Stimulated activated CD4-positive, alpha-beta T cell treated with anti-CD3 and anti-CD28 coated beads, Interleukin-12 subunit alpha, Interleukin-12 subunit beta, amount 100 ng/mL, for 48 hours (primary cell): ENCODE measurements at places on chromosomes 3 and 15.

GRCh38 chr3:127585813-127586413 is 4.6 kb downstream of the TPRA1 start:
- DNase-seq: no peak

- DNase-seq: no peak
These were observed 67.6 kb upstream of the SH3GL3 start for GRCh38 chr15:83379579-83379959.

DNA sequence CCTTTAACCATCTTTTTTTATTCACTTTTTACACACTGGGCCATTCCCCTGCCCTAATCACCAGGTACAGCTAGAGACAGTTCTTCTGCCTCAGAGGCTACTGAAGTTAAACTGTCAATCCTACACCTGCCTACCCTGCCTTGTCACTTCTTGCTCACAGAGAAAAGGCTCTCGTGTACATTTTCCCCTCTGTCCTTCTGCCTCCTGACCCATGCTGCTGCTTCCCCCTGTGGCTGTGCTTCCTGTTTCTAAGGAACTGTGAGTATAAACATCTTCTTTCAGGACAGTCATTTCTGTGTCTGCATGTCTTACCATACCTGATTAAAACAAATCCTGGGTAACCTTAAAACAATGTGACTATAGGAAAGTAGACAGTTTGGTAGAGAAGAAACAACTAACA is 236.4 kb upstream of the MRPL3 start:
- DNase-seq: no peak

- DNase-seq: no peak
These were observed 61.3 kb upstream of the TAMM41 start for GRCh38 chr3:11907667-11908660.

- no peak for DNase-seq
These were observed 17.1 kb upstream of the ABTB1 start for GRCh38 chr3:127655641-127656040.

DNA sequence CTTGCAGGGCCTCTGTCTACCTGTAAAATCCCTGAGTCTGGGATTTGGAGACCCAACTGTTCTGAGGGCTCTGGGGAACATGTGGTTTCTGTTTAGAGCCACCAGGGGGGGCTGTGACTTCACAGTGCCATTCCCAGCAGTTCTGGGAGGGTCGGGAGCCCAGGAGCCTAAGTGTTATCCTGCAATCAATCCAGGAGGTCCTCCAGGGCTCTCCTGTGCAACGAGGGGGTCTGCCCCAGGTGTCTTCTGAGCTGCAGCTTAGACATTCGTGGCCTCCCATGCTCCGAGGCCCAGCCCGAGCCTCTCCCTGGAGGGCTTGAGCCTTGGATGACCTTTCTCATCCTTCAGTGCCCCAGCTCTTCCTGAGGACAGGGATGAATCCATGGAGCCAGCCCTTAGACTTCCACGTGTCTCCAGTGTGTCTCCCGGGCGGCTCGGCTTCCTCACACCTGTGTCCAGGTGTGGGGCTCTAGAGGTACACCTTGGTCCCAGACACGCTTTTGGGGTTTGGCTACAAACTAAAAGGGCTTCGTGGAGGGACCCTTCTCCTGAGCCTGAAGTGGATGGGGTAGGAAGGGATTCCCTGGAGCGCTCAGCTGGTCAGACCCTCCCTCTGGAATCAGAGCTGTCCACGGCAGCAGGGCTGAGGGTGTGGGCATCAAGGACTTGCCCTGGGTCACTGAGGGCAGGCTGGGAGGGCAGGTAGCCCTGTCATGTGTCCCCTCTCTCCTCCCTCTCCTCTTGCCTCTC is 20.3 kb upstream of the ABTB1 start:
- no peak for DNase-seq

- DNase-seq: no peak
These were observed 9.1 kb downstream of the KCNMB2 start for GRCh38 chr3:178545337-178545736.

DNA sequence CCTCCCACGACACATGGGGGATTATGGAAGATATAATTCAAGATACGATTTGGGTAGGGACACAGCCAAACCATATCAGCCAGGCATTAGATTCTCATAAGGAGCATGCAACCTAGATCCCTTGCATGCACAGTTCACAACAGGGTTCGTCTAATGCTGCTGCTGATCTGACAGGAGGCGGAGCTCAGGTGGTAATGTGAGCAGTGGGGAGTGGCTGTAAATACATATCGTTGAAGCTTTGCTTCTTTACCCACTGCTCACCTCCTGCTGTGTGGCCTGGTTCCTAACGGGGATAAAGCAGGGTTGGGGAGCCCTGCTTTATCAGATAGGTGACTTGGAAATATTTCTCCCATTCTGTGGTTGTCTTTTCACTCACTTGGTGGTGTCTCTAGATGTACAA is 14.8 kb downstream of the DOCK3 start:
- DNase-seq: no peak

- peak; percentile 74 for DNase-seq
These were observed at the start of the genes CIP2A and DZIP3 for GRCh38 chr3:108589081-108589997. CIP2A (minus strand) TSS chr3:108589438; CDS start chr3:108589375, 63 bp downstream. DZIP3 (plus strand) TSS chr3:108589722; CDS start chr3:108605407, 15,685 bp downstream.

- DNase-seq: peak; percentile 18
These were observed 13.4 kb upstream of the SATB1 start for GRCh38 chr3:18438586-18438985.

- no peak for DNase-seq
These were observed 157.4 kb downstream of the SHOX2 start for GRCh38 chr3:157948605-157949383.

GRCh38 chr15:39890621-39891020 is 29.4 kb downstream of the GPR176 start:
- no peak for DNase-seq

- no peak for DNase-seq
These were observed at the start of gene KBTBD12 for GRCh38 chr3:127915115-127915936. KBTBD12 (plus strand) TSS chr3:127915232; CDS start chr3:127923062, 7,830 bp downstream.

- DNase-seq: no peak
These were observed 597 bp upstream of the CAMK1 start for GRCh38 chr3:9770276-9770812.

- DNase-seq: no peak
These were observed 1.3 kb downstream of the ATXN7 start for GRCh38 chr3:63864965-63865327.

- no peak for DNase-seq
These were observed 83.6 kb upstream of the SMAD3 start for GRCh38 chr15:66981771-66982170.

DNA sequence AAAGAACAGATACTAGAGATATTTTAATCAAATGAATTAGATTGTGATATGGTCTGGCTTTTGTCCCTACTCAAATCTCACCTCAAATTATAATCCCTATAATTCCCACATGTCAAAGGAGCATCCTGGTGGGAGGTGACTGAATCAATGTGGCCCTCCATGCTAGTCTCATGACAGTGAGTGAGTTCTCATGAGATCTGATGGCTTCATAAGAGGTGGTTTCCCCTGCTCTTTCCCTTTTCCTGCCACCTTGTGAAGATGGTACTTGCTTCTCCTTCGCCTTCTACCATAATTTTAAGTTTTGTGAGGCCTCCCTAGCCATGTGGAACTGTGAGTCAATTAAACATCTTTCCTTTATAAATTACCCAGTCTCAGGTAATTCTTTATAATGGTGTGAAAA is 82.8 kb downstream of the FAIM start:
- DNase-seq: no peak

DNA sequence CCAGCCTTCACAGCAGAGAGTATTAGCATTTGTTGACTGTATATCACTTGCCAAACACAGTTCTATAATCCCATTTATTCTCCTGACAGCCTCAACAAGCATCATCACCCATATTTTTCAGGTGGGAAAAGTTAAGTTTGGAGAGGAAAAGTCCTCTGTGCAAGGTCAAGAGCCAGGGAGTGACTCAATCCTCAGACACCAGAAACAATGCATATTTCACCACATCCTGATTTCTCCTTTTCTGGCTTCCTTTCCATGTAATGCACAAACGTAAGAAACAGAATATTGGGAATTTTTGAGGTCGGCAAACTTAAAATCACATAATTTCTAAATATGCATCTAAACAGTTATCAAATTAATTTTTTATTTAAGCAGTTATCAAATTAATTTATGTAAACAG is 116.0 kb upstream of the GADL1 start:
- no peak for DNase-seq

- DNase-seq: peak; percentile 41
These were observed 6.3 kb upstream of the UBE2Q2 start for GRCh38 chr15:75836959-75837334.
